ENCODE measurements at places on chromosomes 6 and 20.
A peak's percentile ranks its signal among the peaks of the same experiment; 100 is the strongest.

- peak; percentile 41 for DNase-seq
Observed at GRCh38 chr6:30720738-30721197, 616 bp downstream of the TUBB start.

- no peak for DNase-seq
Observed at GRCh38 chr20:11682285-11682684, 235.4 kb upstream of the BTBD3 start.

DNA sequence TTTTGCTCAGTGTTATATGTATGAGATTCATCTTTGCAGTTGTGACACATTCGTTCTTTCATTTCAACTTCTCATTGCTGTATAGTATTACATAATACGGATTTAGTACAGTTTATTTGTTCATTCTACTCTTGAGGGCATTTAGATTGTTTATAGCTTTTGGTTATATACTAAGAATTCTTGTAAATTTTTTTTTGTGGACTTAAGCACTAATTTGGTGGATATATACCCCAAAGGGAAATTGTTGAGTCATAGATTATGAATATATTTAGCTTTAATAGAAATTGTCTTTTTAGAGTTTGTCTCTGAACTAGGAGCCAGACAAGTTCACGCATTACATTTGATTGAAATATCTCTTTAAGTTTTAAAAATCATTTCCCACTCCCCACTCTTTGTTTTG, 79.6 kb downstream of the DNAH8 start:
- no peak for DNase-seq

DNA sequence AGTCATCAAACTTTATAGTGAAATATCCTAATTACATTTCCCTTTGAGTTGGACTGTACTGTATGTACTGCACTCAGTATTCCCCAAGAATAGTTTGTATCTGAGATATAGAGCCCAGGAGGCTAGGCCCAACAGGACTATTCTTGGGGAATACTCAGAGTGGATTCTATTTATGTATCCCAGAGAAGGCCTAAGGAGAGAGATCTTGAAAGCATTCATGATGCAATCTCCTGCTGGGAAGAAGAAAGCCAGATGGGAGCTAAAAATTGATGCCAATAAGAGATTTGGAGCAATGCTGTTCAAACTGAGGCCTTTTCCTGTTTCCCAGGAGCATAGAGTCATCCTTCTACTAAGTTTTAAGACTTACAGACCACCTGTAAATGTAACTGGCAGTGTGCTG, 452.1 kb upstream of the PLCB4 start:
- DNase-seq = no peak

DNA sequence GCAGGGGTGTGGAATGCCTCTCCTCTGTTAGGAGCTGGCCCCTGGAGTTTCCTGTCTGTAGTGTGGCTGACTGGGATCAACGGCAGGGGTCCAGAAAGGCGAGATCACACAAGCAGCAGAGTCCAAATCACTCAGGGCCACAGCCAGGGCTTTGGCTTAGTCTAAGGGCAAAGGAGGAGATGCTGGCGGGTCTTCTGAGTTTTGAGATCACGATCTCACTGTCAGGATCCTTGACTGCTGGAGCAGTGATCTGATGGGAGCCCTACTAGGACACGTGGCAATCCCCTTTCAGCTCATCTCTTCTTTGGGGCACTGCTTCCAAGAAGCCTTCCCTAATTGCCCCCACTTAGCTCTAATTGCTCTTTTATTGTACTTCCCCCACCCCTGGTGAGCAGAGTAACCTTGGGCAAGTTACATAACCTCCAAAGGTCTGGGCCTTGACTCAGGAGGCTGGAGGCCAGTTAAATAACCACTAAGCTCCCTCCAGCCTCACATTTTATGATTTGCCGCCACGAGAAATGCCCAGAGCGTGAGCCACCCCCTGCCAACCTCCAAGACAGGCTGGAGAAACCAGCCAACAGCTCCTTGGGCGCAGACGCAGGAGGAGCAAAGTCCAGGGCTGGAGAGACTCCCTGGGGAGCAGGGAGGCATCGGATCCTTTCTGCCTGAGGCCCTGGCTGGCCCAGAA, 12.0 kb downstream of the KCNK5 start:
- no peak for DNase-seq

DNA sequence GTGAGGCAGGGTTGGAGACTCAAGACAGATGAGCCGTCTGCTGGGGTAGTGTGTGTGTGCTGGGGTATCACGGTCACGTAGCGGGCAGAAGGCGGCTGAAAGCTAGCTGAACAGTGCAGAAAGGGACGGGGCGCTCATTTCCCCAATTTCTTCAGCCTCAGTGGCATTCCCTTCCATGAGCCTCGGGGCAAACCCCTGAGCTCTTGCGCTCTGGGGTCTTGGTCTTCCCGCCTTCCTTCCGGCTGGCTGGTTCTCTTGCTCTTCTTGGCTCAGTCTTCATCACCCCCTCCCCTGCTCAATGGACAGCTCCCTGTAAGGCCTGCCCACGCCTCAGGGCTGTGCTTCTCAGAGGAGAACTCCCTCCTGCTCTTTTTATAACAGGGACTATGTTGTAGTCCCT, 15.5 kb upstream of the TMEM181 start:
- DNase-seq = no peak

All from hypothalamus (tissue), 51 donors.